SK-N-MC (cell line): ENCODE measurements at places on chromosomes 16 and 17.

DNA sequence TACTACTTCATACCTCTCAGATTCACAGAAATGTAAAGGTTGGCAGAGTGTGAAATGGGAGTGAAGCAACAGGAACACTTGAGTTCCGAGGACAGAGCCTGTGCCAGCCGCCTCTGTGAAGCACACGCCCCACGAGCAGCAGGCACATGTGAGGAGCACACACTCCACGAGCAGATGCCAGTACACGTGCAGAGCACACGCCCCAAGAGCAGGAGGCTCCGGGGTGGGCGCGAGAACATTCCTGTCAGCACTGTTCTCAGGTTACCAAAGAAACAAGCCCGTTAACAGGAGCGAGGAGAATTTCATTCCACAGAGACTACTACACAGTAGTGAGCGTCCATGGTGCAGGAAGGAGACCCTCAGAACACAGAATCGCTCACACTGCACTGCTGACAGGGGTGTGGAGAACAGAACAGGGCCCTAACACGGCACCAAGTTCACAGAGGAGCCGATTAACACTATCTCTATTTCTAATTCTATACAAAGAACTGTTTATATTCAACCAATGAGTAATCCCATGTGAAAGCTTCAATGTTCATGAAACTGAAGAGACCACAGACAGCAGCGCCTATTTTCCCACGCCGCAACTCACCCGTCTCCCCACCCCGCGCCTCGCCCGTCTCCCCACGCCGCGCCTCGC is 40.1 kb downstream of the KLHDC4 start:
- no peak for DNase-seq

DNA sequence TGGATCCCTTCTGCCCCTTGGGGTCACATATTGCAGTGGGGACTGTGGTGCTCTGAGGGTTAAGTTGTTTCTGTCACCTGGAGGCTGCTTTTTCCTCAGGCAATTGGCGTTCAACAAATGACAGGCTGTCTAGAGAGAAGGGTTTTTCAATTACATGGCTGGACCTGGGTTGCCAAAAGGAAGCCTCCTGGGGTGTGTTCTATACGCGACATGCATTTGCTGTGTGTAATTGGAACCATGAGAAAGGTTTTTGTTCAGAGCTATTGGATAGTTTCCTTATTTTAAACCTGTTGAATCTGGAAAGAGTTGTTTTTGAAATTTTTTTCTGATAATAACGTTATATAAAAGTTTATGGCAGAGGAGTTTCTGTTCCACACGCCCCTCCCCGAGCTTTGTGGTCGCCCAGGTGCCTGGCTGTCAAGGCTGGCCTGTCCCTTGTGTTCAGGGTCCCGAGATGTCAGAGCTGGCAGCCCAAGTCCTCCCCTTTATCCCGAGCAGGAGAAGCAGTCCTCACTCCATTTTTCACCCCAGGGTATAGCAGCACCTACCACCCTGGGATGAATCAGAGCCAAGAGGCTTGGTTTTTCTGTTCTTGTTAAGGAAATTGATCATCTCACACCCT is 26.1 kb upstream of the ZNF750 start:
- no peak for DNase-seq

GRCh38 chr16:27238016-27238587 is 30.5 kb downstream of the NSMCE1 start:
- no peak for DNase-seq

- no peak for DNase-seq
These were observed 28.2 kb downstream of the CRAMP1 start for GRCh38 chr16:1640261-1640941.
